ENCODE measurements at places on chromosomes 2 and 18. TPM values are rescaled to one million over a fixed set of nuclear protein-coding genes. Genes with fewer than 3 reads are reported as not detected.

GRCh38 chr2:239331560-239331959 is 69.3 kb downstream of the HDAC4 start:
- no peak overlapping the region for H3K27ac ChIP-seq
- peaks cover 13% of the 10 kb centered on the region for H3K36me3 ChIP-seq
- H3K4me3 ChIP-seq = no peak overlapping the region
- peaks cover 51% of the 10 kb centered on the region for H3K4me1 ChIP-seq

GRCh38 chr2:110173523-110173922 is 31.3 kb downstream of the NPHP1 start:
- no peak for DNase-seq
- peaks cover 10% of the 10 kb centered on the region for H3K27me3 ChIP-seq
- peaks cover 4% of the 10 kb centered on the region for H3K4me1 ChIP-seq
- no peaks in the 10 kb centered on the region for H3K36me3 ChIP-seq
- H3K4me3 ChIP-seq = no peak overlapping the region

IL36RN gene
- total RNA-seq = not detected

SLC40A1 gene
- total RNA-seq = 3.2 TPM
